COLO829 (cell line): ENCODE measurements at places on chromosomes 4 and X.

GRCh38 chr4:138740816-138741745 is 274.5 kb upstream of the NOCT start:
- no peak for DNase-seq

DNA sequence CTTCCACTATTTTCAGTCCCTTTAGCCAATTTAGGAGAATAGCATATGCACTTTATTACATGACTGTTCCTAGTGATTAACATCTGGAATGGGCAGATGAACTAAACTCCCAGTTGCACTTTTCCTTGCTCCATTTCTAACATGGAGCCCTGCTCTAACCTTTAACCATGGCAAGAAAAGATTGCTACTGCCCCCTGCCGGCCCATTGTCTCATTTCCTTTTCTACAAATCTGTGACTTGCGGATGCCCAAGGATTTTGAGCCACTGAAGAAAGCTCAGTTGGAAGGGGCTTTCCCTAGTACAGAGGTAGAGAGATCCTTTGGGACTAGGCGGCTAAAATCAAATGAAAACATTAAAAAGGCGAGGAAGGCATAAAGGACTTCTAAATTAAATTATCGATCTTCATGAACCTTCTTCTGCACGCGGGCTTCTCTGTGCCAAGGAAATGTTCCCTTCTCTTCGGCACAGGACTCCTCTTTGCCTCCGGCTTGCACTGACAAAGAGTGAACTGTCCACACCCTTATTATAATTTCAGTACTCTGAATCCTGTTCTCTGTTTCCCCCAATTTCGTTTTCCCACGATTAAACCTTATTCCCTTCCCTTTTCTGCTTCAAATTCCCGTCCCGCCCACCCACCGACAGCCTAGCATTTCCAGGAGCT is 577 bp upstream of the GLRA2 start:
- peak; percentile 35 for DNase-seq

DNA sequence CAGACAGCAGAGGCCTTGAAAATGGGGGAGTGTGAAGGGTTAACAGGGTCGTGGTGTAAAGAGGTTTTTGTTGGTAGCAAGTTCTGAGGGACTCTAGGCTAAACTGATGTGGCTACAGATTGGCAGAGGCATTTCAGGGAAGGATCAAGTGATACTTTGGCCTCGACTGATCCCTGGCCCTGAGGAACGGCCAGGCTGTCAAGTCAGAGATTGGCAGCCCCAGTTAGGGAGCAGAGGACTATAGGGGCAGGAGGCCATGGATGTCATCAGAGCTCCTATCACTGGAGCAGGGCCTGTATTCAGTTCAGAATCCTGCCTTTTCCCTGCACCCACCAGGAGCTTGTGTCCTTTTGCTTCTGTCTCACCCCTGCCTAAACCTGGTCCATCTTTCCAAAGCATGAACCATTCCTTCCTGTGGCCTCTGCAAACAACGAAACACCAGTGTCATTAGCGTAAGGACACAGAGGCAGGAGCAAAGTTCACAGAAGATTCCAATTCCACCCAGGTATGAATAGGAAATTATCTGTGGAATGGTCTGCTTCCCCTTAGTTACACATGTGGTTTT is 613.1 kb downstream of the MID1IP1 start:
- no peak for DNase-seq

GRCh38 chrX:113009029-113009428 is 168.4 kb upstream of the AMOT start:
- DNase-seq: no peak

DNA sequence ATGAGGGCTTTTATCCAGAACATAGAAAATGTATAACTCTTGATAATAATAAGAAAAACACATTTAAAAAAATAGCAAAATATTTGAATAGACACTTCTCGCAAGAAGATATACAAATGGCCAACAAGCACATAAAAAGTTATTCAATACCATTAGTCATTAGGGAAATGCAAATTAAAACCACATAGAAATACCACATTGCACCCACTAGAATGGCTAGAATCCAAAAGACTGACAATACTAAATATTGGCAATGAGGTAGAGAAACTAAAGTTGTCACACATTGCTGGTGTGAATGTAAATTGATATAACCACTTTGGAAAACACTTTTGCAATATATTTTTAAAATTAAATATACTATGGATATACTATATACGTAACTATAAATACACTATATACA is 754.3 kb upstream of the MAGEB2 start:
- no peak for DNase-seq

GRCh38 chr4:170242471-170242870 is 152.7 kb upstream of the AADAT start:
- no peak for DNase-seq

DNA sequence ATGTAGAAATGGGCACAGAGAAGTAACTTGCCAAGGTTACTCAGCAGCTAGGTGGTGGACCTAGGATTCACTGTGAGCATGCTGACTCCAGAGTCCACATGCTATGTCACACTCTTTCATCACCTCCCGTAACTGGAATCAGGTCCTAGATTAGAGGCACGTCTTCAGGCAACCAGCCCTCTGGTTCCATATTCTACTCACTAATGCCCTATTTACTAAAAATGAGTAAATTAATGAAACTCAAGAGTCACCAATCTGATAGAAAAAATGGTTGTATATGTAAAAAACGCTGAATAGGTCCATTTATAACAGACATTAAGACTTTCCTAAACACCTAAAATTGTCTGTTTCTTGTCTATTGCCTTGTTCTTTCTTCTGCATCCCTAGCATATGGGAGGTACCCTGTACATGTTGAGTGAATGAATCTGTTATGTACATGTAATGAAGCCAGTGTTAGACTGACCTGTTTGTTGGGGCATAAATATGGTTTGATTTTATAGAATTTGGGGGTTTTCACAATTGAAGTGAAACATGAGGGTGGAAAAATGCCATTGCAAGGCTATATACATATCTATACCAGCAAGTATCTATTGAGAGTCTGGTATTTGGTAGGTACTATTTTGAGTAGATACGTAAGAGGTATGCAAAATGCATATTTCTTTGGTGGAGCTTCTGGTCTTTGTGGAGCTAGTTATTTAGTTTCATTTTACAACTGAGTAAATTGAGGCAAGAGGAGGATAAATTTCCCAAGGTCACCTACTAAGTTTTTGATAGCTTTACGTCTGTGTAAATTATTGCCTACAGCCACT is 7.5 kb upstream of the RUFY3 start:
- DNase-seq: no peak

- DNase-seq: no peak
Measured at GRCh38 chr4:138696771-138697170, 318.8 kb upstream of the NOCT start.

DNA sequence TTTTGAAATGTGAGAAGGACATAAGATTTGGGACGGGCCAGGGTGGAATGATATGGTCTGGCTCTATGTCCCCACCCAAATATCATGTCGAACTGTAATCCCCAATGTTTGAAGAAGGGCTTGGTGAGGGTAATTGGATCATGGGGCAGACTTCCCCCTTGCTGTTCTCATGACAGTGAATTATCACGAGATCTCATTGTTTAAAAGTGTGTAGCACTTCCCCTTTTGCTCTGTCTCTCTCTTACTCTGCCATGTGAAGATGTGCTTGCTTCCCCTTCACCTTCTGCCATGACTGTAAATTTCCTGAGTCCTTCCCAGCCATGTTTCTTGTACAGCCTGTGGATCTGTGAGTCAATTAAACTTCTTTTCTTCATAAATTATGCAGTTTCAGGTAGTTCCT is 17.5 kb downstream of the MTMR8 start:
- DNase-seq: no peak

DNA sequence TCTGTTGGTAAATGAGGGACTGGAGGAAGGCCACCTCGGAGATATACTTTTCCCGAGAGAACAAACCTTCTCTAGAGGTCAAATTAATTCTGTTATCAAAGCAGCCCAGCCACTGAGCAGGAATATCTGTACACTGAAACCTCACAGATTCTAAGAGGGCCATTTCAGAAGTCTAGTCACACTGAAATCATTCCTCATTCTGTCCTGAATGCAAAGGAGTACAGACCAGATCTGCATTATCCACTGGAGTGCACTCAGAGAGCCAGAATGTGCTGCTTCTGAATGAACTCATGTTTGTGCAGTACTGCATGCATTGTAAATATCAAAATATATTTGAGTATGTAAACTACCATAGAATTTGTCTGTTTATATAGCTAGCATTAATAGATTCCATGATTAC is 278.3 kb upstream of the FSTL5 start:
- DNase-seq: no peak

DNA sequence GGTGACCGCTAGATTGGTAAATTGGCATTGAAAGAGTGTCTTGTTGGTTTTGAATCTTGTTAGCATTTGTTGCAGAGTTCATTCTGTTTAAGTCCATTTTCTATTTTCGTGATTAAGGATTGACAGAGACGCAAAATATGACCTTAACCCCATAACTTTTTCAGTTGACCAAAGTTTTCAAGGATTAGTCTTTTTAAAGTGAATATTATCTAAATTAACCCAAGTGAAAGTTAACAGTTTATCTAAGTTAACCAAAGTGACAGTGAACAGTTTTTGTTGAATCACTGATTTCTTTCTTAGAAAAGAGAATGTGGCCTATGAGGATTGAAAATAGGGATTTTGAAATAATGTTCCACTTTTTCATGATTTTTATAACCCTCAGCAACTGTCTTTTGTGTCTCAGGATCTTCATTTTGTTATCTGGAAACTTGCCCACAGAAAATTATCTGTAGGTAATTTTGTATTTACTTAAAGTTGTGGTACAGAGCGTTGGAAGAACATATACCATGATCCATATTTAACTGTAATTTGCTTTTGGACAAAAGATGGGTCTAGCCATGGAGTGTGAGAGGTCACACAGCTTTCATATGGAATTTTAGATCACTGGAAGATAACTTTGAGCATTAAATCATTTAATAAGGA is 3.3 kb downstream of the CPEB2 start:
- no peak for DNase-seq

DNA sequence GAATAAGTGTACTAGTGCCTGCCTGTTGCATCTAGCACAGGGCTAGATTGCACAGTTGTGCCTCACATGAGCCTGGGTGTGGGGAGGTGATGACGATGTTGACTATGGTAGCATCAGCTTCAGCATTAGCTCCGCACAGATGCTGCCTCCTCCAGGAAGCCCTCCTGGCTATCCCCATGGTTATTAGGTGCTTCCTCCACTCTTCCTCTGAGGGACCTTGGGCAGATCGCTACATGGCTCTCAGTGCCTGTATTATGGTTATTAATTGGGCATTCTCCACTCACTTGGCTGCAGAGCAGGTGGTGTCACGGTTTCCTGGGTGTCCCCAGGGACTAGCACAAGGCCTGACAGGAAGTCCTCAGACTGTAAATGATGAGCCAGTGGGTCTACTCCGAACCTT is 325.6 kb downstream of the ARHGAP10 start:
- no peak for DNase-seq

DNA sequence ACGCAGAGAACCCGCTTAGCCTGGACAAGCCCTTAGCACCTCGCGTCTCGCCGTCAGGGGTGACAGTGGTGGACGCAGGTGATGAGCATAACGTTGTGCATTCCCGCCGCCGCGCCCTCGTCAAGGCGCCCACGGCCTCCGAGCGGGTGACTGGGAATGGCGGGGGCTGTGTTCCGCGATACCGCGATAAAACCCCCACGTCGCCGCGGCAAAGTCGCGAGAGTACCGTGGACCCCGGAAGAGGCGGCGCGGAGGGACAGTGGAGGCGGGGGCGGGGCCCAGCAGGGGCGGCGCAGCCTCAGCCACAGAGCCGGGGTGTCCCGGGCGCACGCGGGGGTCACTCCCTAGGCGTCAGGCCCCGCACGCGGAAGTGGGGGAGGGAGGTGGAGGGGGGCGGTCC is 53.8 kb downstream of the ZFYVE28 start:
- peak; percentile 11 for DNase-seq
